Memory B cell (primary cell): ENCODE measurements at places on chromosomes 16 and 17.

DNA sequence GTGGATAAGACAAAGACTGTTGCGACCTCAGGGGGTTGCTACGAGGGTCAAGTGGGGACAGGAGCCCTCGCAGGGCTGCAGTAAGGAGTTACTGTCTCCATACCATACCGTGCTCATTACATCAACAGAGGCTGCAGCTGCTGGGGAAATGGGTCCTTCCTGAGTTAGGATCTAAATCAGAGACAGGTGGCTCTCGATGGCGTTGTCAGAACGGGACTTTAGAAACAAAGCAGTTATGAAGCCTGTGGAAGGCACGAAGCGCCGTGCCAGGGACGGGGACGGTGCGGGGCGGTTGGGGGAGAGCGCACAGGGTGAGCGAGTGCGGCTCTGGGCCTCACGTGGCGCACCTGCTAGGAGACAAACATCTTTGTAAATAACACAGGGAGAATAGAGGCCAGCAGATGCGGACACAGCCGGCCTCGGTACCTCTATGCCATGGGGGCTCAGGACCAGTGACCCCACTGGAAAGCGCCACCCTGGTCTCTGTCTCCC, 34.4 kb downstream of the ZCCHC14 start:
- DNase-seq: no peak

- DNase-seq: no peak
Observed at GRCh38 chr17:43442711-43443110, 41.1 kb upstream of the DHX8 start.

GRCh38 chr17:63675231-63675606, 24.7 kb downstream of the LIMD2 start:
- no peak for DNase-seq

DNA sequence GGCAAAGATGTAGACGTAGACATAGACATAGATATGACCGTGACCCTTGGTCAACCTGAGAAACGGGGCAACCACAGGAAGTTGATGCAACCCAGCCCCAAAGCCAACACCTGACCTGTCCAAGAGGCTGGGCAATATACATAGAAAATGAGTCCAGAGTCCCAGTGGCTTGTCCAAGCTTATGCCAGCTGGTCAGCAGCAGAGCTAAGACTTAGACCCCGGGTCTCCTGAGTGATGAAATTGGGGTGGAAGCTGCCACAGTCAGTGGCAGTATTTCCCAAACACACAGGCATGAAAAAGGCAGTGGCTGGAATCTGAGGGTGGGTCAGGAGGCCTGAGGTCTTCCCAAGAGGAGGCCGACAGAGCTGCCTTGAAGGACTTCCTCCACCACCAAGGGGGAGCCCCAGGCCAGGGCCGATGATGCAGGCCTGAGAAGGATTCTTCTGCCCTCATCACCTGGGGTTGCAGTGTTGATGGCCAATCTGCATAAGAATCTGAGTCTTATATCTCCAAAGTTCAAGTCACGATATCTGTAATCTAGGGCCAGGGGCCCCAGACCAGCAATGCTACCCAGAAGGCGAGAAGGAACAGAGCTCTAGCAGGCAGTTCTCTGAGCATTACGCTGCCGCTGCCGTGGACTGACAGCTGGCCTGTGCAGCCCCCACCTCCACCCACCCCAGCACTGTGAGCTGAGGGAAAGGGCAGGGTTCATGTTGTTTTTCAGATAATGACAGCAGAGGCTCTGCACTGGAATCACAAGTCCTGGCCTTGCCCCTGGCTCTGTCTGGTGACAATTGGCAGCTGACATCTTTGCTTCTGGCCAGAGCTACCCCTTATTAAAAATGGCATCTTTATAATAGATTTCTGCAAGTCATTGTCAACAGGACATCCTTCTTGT, 72.7 kb downstream of the GNAO1 start:
- DNase-seq: no peak

DNA sequence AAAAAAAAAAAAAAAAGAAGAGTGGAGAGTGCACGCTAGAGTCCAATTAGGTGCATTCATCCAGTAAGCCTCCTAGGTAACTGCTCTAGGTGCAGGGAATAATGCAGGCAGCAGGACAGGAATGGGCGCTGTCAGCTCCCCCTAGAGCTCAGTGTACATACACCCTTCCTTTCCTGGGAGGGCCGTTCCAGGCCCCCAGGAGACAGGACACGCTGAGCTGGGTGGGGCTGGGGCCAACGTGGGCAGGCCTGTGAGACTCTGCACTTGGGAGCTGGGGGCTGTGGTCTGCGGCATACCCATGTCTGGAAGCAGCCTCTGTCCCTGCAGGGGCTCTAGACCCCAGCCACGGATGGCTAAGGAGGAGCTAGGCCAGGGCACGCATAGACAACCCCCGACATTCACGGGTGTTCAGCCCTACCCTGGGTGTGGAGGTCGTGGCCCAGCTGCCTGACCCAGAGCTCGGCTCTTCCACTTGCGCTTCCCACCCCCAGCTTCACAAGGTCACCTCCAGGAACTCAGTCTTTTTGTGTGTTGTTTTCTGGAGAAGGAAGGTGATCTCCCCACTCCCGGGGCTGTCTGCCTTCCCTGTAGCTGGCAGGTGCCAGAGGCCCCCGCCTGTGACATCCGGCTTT, 1.0 kb upstream of the ANTKMT start:
- DNase-seq: no peak

DNA sequence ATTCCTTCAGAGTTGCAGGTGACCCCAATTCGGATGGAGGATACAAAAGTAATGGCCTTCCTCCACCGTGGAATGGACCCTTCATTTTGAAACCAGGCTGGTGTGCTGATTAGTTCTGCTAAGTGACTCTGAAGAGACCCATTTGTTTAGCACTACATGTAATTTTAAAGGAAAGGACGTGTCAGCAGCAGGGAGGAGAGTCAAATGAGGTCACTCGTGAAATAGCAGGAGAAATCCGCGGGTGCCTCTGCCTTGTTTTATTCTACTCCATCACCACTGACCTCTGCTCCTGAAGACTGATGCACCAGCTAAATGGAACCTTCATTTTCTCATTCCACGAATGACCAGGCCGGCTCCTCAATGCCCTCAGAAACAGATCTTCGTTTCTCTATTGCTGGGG, 589.2 kb downstream of the CDH11 start:
- no peak for DNase-seq

DNA sequence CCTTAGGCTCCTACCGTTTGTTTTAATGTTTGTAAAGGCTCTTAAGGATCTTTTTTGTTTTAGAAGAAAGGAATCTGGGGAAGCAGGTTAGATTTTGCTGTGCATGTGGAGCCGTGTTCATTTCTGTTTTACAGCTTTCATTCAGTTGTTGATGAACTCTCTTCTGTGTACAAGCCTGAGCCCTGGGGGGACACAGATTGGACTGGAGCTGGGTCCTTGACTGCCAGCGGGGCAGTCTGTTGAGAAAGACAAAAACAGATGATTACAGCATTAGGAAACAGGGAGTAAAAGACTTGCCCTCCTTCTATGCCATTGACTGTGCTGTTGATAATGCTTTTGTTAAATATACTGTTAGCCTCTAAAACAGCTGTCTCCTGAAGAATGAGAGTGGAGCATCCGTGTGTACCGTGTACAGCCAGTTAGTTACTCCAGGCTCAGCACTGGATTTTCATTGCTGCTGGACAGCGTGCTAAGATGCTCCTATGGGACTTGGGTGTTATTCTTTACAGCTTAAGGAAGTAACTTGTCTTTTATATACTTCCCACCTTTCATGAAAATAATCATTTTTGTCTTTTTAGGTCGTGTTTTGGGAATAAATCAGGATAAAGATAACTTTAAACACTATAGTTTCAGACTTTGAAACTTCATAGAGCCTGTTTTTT, 3.2 kb downstream of the MAP1LC3B start:
- no peak for DNase-seq

GRCh38 chr16:9199311-9199710, 107.9 kb downstream of the HAPSTR1 start:
- no peak for DNase-seq

DNA sequence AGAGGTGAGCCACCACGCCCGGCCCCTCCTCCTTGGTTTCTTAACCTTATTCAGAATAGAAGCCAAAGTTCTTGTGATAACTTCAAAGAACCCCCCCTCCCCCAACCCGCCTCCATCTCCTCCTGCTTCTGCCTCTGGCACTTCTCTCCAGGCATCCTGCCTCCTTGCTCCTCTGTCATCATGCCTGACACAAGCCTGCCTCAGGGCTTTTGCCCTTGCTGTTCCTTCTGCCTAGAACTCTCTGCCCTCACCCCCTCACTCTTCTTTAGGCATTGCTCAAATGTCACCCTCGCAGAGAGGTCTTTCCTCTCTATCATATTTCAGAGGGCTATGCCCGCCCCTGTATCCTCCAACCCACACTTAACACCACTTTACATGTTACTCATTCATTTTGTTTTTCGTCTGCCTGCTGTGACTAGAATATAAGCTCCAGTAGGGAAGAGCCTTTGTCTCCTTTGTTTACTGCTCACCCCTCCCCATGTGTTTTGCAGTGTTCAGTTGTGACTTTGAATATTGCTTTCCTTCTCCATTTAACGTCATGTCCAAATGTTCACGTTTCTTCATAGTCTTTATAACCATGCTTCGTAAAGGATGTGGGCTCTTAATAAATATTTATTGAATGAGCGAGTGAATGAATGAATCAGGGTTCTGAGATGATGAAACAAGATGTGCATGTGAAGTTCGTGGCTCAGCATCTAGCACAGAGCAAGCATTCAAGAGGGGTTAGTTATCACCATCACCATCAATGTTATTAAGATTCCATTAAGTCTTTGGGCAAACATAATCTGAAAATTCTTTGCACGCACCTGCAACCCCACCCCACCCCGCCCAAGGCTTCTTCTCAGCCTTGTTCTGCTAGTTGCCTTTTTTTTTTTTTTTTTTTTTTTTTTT, 186.2 kb upstream of the WSCD1 start:
- DNase-seq: no peak

- no peak for DNase-seq
Observed at GRCh38 chr16:947255-947921, 23.4 kb downstream of the LMF1 start.

- DNase-seq: no peak
Observed at GRCh38 chr16:25192096-25192495, 24.7 kb upstream of the AQP8 start.

- no peak for DNase-seq
Observed at GRCh38 chr17:17416400-17417360, 60.1 kb upstream of the MED9 start.

DNA sequence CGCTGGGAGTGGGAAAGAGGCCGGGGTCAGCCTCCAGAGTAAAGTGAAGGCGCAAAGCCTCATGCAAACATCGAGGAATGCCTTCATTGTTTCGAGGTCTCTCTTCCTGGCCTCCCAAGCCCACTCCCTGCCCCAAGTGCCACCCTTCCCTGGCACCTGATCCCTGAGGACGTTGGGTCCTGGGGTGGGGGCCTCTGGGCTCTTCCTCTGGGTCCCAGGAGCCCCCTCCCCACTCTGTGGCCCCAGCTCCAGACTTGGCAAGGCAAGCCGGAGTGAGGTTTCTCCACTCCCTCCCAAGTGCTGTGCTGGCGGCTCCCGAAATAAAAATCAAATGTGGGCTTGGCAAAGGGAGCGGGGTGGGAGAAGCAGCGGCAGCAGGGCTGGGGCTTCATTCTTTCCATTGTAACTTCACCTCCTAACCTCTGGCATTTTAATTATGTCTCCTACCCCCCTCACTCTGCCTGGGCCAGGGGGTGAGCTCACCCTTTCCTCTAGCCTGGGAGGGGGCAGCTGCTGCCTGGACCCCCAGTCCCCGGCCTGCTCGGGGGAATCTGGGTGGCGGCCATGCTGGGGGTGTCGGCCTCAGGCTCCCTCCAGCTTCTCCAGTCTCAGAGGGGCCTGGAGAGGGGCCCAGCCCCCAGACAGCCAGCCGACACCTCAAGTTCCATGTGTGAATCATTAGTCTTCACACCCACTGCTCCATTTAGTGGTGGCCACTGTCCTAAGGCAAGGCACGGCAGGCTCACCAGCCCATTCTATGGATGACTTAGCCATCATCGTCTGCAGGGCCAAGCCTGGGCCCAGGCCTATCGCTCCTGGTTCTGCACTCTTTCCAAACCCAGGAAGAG, 14.6 kb upstream of the TMEM92 start:
- no peak for DNase-seq

DNA sequence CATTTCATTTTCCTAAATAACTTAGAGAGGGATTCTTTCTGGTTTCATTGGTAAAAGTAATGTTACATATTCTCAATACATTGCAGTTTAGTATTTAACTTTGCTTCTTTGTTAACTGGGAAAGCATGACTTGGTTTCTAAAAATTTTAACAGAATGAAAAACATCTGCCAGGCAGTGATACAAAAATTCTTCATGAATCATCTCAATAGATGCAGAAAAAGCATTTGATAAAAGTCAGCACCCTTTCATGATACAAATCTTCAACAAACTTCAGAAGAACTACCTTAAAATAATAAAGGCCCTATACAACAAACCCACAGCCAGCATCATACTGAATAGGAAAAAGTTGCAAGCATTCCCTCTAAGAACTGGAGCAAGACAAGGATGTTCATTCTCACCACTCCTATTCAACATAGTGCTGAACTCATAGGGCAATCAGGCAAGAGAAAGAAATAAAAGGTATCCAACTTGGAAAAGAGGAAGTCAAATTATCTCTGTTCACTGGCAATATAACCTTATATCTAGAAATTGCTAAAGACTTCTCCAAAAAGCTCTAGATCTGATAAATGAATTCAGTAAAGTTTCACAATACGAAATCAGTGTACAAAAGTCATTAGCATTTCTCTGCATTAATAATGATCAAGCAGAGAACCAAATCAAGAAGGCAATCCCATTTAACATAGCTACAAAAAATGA, 50.4 kb downstream of the SLFN5 start:
- DNase-seq: no peak

- DNase-seq: no peak
Observed at GRCh38 chr17:47717979-47718621, 14.9 kb upstream of the TBX21 start.

- DNase-seq: no peak
Observed at GRCh38 chr17:63505341-63505740, 17.8 kb upstream of the KCNH6 start.
